Activated CD8-positive, alpha-beta memory T cell treated with anti-CD3 and anti-CD28 coated beads for 24 hours (primary cell): ENCODE measurements at places on chromosomes 12 and 14.
A peak's percentile ranks its signal among the peaks of the same experiment; 100 is the strongest.

DNA sequence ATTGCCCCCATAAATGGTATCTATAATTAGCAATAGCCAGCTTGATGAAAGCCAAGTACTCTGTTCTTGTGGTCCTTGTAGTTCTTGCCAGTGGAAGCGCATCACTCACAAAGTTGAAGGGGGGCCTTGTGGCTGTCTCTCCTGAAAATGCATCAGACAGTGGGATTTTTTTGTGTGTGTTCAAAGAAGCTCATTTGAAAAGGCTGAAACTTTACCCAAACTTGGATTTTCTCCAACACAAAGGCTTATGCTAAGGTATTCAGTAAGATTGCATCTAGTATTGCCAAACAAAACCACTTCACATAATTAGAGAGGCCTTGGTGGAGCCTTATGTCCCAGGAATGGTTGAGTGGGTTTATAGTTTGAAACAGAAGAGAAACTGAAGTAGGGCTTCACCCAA is 216.7 kb upstream of the TMTC1 start:
- DNase-seq: no peak

DNA sequence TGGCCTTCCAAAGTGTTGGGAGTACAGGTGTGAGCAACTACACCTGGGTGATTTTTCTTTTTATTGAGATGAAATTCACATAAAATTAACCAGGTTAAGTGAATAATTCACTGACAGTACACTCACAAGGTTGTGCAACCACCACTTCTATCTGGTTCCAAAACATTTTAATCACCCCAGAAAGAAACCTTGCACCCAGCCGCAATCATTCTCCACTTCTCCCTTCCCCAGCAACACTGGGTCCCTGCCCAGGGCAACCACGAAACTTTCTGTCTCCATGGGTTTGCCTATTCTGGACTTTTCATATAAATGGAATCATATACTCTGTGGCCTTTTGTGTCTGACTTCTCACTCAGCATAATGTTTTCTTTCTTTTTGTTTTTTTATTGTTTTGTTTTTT is 26.3 kb upstream of the MLXIP start:
- no peak for DNase-seq

DNA sequence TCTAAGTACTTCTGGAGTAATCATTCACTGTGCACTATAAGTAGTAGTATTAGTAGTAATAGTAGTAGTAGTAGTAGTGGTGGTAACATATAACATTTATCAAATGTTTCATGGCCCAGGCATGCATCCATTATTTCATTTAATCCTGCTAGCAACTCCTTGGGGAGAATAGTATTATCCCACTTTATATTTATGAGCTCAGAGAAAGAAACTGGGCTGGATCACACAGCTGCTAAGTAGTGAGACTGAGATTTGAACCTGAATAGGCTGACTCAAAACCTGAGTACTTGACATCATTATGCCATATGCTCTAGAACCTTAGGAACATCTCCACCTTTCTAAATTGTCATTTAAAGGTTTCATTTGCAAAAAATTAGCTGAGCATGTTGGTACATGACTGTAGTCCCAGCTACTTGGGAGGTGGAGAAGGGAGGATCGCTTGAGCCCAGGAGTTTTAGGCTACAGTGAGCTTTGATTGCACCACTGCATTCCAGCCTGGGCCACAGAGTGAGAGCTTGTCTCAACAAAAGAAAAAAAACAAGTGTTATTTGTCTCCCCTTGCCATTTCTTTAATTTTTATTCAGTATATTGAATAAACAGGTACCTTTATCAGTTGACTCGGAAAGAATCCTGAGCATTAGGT is 11.4 kb upstream of the NID2 start:
- no peak for DNase-seq

DNA sequence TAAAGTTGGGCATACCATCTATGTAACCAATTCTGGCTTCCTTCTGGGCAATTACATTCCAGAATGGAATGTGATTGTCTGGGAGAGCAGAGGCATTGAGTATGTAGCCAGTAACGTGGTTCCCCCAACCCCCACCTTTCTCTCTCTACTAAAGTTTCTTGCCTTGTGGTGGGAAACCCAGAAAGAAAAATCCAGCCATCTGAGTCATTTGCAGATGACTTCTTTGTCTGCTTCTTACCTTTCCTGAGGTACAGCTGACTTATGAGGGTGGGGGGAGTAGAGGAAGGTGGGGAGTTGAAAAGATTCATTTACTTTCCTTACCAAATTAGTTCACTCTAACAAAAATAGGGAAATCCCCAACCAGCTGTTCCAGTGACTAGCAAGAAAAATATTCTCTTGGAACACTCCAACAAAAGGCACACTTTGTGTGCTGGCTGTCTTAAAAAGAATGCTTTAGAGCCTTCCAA is 112.1 kb upstream of the FRMD6 start:
- DNase-seq: no peak

- no peak for DNase-seq
These were observed 441 bp downstream of the PDE3A start for GRCh38 chr12:20368651-20369304.

DNA sequence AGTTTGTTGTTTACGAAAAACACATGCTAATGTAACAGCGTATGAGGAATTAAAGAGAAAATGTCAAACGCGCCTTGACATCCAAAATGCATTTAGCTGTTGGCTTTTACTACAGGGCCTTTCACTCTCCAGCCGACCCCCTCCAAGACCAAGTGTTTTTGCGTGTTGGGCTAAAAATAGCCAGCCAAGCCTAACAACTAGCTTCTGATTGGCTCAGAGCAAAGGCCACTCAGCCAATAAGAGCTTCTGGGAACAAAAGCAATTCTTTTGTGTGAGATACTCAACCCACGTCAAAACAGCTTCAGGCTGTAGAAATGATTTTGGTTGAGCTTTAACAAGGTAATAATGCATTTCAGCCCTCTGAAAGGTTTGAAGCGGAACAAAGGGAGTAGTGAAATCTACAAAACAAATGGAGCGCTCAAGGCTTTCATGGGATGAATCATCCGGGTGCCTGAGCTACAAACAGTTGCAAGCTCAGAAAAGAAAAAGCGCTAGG is 198.7 kb upstream of the DCN start:
- DNase-seq: no peak

GRCh38 chr12:4012977-4013968 is 140.1 kb upstream of the PARP11 start:
- DNase-seq: no peak

DNA sequence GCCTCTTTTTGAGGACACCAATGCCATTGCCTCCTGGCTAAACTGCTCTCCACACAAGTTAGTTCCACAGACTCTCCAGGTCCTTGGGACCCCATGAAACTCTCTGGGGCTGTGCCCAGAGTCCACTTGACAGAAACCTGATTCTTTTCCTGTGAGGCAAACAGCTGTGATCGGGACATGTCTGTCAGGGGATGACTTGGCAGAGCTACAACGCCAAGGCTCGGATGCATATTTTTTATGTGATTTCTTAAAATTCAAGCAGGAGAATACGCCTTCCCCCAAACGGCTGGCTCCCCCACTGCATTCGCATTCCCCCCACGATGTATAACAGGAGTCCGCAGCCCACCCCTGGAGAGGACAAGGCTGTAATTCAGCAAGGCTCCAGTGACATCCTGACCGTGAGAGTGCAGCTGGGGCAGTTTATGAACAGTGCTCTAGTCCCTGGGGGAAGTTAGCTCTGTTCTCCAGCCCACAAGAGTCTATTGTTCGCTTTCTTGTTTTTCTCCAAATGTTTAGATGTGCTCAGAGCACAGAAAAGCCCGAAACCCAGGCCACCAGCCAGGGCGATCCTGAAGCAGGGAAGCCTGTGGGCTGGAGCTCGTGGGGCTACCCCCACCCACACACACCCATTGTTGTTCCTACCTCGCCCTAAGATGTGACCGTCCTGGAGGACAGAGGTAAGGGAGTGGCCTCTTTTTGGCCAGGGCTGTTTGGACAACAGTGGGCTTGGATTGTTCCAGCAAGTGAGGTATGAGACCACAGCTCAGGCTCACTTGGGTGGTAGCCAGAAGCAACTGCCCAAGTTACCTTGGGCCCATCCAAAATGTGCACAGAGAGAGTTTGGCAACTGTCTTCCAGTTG is 159.5 kb downstream of the ZFP36L1 start:
- DNase-seq: peak; percentile 52

DNA sequence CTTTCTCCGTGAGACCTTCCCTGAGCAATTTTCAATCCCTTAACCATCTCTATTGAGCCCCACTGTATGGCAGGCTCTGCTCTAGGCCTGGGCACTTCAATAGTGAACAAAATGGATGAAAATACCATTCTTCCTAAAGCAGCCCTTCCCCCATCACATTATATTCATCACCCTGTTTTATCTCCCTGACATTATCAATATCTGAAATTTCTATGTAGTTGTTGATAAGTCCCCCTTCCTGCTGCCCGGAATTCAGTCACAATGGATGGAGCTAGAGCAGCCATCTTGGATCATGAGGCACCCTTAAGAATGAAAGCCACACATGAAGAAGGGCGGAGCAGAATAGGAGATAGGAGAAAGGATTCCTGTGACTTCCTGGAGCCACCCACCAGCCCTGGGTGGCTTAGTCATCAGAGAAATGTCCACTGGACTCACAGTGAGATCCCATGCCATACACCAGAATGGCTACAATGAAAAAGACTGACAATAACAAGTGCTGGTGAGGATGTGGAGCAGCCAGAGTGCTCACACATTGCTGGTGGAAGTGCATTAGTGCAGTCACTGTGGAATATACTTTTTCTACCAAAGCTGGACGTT is 33.9 kb downstream of the SCARB1 start:
- DNase-seq: no peak

DNA sequence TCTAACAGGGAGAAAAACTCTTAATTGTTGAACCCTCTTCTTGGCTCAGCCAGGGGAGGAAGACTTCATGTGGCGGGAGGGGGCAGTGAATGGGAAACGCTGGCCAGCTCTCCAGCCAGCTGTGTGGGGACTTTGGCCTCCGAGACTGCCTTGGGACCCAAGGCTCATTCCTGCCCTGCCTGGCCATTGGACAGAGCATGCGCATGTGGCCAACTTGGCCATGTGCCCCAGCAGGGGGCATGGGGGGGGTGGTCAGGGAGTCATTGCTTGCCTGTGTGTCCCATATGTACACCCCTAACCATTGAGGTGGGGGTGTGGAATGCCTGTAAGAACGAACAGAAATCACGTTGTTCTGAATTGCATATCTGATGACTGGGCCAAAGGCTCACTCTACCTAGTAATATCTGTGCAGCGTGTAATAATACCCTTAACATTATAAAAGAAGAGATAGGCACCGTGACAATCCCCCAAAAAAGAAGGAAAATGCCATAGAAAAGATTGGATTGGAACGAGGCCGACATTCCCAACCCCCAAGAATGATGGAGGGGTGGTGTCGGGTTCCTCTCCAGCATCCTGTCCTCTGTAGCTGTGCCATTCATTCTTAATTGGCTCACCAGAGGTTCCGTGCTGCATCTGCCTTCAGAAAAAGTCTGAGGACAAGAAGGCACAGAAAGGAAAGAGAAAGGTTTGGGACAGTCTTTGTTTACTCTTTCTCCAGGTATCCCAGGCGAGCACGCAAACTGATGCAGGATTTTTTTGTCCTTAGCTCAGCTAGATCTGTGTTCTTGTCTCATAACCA is 3.5 kb upstream of the FAR2 start:
- no peak for DNase-seq

DNA sequence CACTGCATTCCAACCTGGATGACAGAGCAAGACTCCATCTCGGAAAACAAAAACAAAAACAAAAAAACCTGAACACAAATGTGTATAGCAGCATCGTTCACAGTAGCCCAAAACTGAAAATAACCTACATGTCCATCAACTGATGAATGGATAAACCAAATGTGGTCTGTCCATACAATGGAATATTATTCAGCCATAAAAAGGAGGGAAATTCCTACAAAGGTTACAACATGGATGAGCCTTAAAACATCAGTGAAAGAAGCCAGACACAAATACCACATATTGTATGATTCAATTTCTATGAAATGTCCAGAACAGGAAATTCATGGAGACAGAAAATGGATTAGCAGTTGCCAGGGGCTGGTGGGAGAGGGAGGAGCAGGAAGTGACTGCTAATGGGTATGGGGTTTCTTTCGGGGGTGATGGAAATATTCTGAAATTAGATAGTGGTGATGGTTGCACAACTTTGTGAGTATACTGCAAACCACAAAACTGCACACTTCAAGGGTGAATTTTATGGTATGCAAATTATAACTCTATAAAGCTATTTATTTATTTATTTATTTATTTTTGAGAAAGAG is 4.0 kb downstream of the MYL2 start:
- DNase-seq: no peak

- DNase-seq: no peak
These were observed 579.4 kb downstream of the ALG10 start for GRCh38 chr12:34601689-34602088.

GRCh38 chr14:104973385-104974145 is 4.6 kb downstream of the AHNAK2 start:
- no peak for DNase-seq

DNA sequence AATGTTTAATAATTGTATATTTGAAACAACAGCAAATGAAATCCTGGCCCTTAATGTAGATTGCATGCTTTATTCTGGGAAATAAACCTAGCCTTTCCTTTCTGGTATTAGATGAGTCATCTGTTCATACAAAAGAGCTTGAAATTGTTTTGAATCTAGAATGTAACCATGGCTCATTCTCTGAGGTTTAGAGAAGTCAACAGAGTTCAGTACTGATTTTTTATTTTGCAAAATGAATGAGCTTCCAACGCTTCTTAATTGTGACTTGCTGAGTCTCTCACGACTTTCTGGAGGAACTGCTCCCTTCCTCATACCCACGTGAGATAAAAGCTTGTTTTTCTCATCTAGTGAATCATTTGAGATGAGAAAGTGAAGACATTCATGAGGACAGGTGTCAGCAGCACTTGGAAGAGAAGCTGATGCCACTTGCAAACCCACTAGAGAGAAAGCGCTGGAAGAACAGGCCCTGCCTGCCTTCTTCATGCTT is 509.6 kb downstream of the VRK1 start:
- no peak for DNase-seq

DNA sequence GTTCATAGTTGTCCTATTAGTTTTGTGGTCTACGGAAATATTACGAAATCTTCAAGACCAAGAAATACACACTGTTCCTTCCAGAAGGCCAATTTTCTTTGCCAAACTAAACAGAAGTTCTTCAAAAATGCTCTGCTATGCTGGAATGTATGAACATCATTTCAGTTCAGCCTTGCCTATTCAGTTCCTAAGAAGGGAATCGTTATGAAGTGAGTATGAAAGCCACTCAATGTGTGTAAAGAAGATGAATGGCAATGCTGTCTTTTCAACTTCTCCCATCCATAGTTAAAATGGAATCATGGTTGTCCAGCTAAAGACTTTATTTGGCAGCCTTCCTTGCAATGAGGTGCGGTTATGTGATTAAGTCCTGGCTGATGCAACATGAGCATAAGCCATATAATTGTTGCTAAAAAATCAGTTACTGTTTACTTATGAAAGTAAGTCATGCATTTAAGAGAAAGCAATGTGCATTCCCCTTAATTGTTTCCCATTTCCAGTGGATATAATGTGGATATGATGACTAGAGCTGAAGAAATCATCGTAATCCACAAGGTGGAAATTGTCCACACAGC is 73.8 kb upstream of the PTPRR start:
- DNase-seq: no peak

- no peak for DNase-seq
These were observed 680.5 kb upstream of the NOVA1 start for GRCh38 chr14:27278341-27278740.
